Liver (tissue), 10 donors: ENCODE measurements at places on chromosomes 5 and 9. TPM values are rescaled to one million over a fixed set of nuclear protein-coding genes. Genes with fewer than 3 reads are reported as not detected.

DNA sequence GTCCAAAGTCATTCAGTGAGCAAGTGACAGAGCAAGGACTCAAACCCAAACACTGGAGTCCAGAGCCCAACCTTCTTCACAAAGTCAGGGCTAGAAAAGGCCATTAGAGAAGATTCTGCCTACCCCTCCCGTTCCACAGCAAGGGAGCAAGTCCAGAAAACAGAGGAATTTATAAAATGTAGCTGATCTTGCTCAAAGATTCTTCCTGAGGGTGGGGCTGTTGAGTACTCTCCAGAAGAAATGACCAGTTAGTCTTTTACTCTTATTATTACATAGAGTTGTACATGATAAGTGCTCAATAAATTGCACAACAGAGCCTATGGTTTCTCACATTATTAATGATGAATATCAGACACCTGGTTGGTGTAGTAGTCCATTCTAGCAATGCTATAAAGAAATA is 39.3 kb upstream of the HMHB1 start:
- no peaks in the 10 kb centered on the region for H3K36me3 ChIP-seq
- H3K4me1 ChIP-seq, result no peaks in the 10 kb centered on the region
- H3K27ac ChIP-seq, result no peak overlapping the region
- H3K4me3 ChIP-seq, result no peak overlapping the region

DNA sequence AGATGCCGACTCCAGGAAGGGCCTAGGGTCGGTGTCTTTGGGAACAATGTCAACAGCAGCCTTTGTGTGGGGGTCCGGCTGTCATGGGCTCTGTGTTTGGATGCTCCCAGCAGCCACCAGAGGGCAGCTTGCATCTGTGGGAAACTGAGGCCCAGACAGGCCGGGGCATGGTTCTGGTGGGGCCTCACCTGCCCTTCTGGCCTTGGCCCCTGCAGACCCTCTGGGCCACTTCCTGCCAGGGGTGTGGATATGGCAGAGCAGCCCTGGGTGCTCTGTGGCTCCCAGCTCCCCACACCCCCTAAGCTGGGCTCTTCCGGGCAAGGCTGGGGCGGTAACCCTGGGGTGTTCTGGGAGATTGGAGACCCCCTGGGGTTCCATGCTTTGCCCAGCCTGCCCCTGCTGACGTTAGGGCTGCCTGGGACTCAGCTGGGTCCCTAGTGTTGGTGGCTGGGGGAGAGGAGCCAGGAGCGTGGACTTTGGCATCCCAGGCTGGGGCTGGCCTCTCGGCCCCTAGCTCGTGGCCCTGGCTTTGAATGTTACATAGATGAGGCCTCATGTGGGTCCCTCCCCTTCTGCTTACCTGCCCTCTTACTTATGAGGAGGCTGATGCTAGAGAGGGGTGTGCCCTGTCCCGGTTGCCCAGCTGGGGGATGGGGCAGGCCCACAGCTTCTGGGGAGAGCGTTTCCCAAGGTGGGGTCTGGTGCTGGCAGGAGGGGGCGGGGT is 38.3 kb downstream of the RXRA start:
- H3K27ac ChIP-seq, result peak overlapping the region; percentile 79
- peaks cover 99% of the 10 kb centered on the region for H3K4me1 ChIP-seq
- H3K4me3 ChIP-seq, result no peak overlapping the region
- no peak for DNase-seq

GRCh38 chr5:124745928-124746915 is at the start of gene ZNF608:
Gene ZNF608 (minus strand): TSS chr5:124746639. CDS start chr5:124744989, 1,650 bp downstream.
- H3K27me3 ChIP-seq, result no peaks in the 10 kb centered on the region
- no peak for DNase-seq
- peak within 1 kb of the TSS; percentile 79 for H3K4me3 ChIP-seq

DNA sequence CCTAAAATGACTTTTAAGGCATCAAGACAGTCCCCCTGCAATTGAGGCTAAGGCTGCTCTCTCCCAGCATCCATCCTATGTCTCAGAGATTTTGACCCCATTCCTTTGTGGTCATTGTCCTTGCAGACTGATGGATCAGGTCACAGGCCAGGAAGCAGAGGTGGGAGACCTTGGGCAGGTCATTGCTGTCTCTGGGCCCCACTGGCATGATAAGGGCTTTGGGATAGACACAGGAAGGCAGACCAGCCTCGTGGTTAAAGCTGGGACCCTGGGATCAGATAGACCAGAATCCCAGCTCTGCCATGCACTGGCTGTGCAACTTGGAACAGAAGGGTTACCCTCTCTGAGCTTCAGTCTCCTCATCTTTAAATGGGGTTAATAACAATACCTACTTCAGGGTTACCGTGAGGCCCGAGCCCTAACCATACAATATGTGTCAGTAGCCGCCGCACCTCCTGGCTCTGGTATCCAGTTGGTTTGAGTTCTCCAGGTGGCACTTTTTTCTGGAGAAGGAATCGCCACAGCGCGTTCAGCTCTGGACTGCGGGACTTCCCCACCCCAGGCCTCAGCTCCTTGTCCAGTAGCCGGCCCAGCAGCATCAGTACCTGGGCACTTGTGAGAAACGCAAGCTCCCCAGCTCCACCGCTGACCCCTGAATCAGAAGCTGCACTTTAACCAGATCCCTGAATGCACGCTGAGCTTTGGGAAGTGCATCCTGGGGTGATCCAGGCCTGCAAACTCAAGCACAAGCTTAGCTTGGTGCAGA is 21.4 kb downstream of the LAMC3 start:
- no peak overlapping the region for H3K27ac ChIP-seq
- H3K4me1 ChIP-seq, result no peaks in the 10 kb centered on the region
- H3K4me3 ChIP-seq, result no peak overlapping the region
- H3K27me3 ChIP-seq, result no peaks in the 10 kb centered on the region

GRCh38 chr5:123215929-123216702 is 127.1 kb downstream of the PRDM6 start:
- no peaks in the 10 kb centered on the region for H3K4me1 ChIP-seq
- H3K27ac ChIP-seq, result no peak overlapping the region
- no peaks in the 10 kb centered on the region for H3K36me3 ChIP-seq

The DRD1 gene
- 0.17 TPM for total RNA-seq

The TRIM52 gene
- total RNA-seq, result 11.4 TPM

The ACTBL2 gene
- total RNA-seq, result not detected
